Stimulated activated CD8-positive, alpha-beta memory T cell treated with anti-CD3 and anti-CD28 coated beads, Interleukin-2, amount 100 ng/mL, for 1 hour (primary cell): ENCODE measurements at places on chromosomes 4 and X.

- DNase-seq: no peak
Measured at GRCh38 chr4:108110450-108110849, 58.3 kb downstream of the LEF1 start.

GRCh38 chr4:17809667-17810066, 890 bp downstream of the DCAF16 start:
- DNase-seq: no peak

- no peak for DNase-seq
Measured at GRCh38 chr4:40190465-40190864, 6.4 kb upstream of the RHOH start.

DNA sequence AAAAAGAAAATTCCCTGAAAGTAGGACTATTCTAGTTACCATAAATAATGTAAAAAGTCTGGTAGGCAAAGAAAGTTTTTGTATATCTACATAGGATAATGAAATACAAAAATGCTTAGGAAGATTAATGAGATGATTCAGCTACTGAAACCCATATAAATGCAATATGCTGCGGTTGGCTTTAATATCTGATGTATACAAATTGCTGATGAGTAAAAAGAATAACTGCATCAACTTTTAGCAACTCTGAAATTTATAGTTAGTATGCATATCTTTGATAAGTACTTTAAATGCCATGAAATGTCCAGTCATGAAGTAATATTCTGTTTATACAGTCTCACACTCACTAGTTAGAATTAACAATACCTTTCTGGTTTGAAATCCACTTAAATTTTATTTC, 404.8 kb downstream of the TLL1 start:
- DNase-seq: no peak

GRCh38 chrX:119802546-119802945, 11.1 kb upstream of the RPL39 start:
- no peak for DNase-seq

DNA sequence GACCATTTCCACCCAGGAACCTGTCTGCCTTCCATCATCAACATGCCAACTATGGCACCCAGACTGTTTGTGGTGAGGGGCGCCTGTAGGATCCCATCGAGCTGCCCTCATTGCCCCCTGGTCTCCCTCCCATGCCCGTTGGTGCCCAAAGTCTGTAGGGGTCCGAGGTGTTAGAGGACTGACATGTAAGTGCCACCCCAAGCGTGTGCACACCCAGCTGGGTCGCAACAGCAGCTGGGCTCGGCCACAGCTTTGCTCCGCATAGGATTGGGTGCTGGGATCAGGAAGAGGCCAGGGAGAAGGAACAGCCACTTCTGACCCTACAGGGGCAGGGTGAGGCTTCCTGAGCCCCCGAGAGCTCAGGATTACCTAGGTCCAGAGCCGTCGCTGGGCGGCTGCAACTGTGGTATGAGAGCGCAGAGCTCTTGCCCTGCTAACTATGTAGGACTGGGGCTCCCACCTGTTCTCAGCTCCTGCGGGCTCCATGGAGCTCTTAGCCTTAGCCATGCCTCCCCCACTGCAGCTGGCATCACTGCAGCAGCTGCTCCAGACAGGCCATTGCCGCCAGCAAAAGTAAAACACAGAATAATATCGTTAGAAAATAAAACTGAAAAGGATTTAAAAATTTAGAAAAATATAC, 1160.3 kb downstream of the FSTL5 start:
- DNase-seq: no peak

- no peak for DNase-seq
Measured at GRCh38 chrX:64195862-64196261, 9.6 kb downstream of the AMER1 start.

DNA sequence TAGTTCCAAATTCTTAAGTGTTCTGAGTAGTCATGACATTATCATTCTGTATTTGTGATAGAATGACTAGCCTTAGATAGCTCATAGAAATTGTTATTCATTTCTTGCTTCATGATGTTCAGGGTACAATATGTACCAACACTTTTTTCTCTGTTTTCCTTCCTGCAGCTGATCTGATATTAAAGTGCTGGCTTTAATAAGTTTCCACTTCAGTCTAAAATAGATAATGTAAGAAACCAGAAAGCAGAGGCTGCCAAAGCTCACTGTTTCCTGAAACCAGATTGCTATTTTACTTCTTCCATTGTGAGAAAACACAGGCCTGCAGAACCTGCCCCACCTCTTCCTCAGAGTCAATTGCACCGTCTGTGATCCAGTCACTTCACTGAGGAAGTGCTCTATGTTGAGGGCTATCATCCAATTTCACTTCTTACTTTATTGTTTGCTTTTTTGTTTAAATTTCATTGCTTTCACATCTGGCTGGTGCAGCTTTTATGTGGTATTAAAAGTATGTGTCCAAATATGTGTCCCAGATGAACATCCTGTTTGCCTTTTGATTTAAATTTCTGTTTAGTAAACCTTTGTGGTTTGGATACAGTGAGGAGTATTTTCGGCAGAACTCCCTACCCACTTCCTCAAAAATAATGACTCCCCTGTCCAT, 652.1 kb downstream of the ANKRD50 start:
- no peak for DNase-seq

DNA sequence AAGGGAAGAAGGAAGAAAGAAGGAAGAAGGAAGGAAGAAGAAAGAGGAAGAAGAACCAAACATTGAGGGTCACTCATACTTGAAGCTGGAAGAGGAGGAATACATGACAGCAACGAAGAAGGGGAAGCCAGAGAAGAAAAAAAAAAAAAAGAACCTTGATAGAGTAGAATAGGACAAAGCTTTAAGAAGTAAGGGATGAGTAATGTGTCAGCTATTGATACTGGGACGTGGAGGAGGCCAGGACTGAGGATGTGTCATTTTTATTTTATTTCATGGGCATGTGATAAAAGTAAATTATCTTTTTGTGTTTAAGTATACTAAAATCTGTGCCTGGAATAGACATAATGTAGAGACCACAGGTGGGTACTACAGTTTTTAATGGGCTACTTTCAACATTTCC, 6.4 kb downstream of the EDA2R start:
- no peak for DNase-seq

DNA sequence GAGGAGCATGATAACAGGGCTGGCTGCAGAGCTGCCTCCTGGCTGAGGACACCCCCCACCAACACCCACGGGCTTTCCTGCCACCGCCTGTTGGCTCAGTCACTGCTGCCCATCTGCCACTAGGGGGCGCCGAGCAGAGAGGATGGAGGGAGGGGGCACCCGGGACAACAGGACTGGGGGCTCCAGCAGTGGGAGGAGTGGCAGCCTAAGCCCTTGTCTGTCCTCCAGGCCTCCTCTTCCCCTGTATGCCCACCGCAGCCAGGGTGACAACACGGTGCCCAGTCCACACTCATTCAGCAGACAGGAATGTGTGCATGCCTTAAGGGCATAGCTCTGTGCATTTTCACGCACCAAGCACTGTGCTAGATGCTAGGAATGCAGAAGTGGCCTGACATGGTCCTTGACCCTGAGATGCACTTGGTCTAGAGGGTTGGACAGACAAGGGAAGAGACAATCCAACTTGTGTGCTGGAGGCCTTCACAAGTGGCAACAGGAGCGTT, 149.9 kb downstream of the AMMECR1 start:
- peak; percentile 22 for DNase-seq

- DNase-seq: no peak
Measured at GRCh38 chr4:142725886-142726285, 120.2 kb downstream of the INPP4B start.

DNA sequence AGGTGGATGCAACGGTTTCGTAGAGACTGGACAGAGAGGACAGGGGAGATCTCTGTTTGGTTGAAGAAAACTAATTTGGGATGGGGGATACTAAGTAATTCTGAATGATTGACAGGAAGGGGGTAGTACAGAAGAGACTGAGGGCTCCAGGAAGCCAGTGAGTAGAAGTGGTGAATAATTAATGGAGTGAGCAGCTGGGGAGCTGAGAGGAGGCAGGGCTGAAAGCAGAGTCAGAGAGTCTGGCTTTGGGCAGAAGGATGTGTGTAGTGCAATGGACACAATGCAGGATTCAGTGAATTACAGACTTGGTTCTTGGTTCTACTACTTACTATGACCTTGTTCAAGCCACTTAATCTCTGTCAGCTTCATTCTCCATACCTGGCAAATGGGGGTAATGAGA, 161.7 kb downstream of the RBMX2 start:
- no peak for DNase-seq

DNA sequence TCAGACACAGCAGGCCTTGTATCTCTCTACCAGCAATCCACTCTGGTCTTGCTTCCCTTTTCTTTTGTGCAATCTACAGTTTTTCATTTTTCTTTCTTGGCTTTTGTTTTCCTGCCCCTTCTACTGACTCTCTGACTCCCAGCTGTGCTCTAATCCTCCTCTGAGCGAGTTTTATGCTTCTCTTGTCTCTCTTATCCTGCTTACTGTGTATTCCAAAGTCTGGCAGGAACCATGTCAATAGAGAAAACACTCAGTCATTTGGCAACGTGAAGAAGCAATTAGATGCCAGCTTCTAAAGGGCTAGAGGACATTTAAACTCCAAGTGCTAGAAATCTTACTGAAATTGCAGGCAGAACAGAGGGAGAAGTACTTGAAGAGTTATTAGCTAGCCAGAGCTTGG, 984.6 kb upstream of the TENM3 start:
- DNase-seq: no peak

DNA sequence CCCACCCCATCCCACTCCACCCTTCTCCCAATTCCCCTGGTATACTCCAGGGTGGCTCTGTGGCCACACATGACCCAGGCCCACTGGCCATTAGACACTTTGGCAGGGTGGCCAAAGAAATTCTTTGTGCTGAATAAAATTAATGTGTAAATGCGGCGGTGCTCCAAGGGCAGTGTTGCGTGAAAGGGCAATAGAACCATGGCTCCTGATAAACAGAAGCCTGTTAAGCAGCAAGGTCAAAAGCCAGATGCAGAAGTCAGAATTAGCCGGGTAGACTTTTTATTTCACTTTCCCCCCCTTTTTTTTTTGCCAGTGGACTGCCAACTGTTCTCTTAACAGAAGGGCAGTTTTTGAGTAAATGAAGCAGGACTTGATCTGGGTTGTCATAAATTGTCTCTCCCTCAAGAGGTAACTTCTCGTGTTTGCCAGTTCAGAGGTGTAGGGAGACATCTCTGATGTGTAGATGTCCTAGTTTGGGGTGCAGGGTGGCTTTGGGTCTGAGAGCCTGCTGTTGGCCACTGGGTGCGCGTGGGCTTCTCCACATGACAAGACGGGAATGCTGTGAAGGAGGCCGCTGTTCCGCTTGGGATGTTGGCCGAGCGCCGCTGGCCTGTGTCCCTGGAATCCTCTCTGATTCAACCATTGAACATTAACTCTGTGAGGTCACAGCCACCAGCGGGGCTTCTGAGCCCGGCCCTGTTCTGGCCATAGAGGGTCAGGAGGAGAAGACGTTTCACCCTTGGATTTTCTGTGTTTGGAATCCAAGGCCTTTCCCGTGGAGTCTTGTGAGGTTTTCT, 139.5 kb downstream of the TBL1X start:
- DNase-seq: no peak

DNA sequence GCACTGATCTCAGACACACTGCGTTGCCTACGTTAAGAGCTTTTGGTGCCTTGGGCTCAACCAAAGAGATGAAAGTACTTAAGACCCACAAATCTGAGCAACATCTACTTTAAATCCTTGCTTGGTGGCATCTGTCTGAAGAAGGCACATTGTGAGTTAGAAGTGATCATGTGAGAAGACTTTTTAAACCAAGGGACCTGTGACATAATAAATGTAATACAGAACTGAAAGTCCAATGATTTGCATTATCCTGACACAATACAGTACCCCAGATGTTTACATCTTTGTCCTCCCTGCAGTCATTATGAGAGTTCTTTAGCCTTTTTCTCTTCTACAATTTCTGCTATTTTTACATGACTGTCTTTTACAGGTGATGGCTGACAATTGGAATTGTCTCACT, 96.7 kb upstream of the FTHL17 start:
- DNase-seq: no peak

- DNase-seq: no peak
Measured at GRCh38 chr4:83151651-83152050, 37.1 kb upstream of the PLAC8 start.

- no peak for DNase-seq
Measured at GRCh38 chrX:136353526-136354093, 52.8 kb downstream of the ADGRG4 start.

DNA sequence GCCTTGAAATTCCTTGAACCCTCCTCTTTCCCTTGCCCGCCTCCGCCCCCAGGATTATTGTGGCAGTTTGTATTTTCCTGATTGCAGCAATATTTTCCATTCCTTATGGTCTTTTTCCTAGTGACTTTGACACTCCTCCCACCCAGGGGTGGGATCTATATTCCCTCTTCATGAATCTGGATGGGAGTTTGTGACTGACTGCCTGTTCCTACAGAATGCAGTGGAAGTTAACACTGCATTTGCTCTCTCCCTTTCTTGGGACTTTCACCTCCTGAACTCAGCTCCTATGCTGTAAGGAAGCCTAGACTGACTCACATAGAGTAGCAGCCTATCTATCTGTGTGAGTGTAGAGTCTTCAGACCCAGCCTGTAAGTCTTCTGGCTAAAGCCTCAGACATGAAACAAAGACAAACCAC, 2.2 kb downstream of the FUNDC2 start:
- DNase-seq: no peak

DNA sequence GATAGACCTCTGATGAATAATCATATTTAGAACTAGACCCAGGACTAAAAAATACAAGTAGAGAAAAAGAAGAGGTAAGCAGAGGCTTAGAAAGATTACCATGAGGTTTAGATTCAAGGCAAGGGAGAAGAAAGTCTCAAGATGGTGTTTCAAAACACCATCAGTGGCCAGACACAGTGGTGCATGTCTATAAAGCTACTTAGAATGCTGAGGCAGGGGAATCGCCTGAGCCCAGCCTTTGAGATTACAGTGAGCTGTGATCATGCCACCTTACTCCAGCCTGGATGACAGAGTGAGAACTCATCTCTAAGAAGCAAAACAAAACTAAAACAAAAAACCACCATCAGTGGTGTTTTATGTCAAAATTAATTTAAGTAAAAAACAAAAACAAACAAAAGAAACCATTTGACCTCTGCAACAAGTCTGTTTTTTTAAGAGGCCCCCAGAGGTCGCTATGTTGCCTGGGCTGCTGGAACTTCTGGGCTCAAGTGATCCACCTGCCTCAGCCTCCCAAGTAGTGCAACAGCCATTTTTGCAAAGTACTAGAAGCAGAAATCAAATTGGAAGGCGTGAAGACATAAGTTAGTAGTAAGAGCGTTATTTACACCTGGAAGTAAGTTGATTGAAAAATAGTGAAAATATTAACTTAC, 784.3 kb downstream of the ADGRL3 start:
- DNase-seq: no peak

GRCh38 chrX:12496343-12496742, 294.9 kb upstream of the PRPS2 start:
- DNase-seq: no peak

GRCh38 chr4:167003326-167003725, 231.0 kb downstream of the SPOCK3 start:
- no peak for DNase-seq

GRCh38 chr4:38667085-38667893, 3.3 kb downstream of the KLF3 start:
- DNase-seq: peak; percentile 26

- DNase-seq: peak; percentile 26
Measured at GRCh38 chrX:151393514-151393913, 3.5 kb upstream of the VMA21 start.
